Mesothelial cell of epicardium (in vitro differentiated cells): ENCODE measurements at places on chromosomes 2 and 18.

DNA sequence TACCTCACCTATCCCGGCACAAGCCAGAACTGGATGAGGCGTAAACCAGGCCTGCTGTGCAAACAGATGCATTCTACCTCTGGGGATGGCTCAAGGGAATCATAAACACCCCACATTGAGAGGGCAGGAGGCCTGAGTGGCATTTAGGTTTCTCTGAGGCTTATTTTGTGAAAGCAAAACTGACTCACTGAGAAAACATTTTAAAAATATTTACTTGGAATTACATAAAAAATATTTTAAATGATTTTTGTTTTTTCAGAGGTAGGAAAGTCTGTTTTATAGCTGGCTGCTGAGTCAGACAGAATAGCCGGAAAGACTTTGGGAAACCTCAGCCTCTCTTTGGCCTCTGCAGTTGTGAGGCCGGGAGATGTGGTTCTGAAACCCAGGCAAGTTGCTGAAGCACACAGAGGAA is 244.1 kb downstream of the NCKAP5 start:
- no peak for DNase-seq

DNA sequence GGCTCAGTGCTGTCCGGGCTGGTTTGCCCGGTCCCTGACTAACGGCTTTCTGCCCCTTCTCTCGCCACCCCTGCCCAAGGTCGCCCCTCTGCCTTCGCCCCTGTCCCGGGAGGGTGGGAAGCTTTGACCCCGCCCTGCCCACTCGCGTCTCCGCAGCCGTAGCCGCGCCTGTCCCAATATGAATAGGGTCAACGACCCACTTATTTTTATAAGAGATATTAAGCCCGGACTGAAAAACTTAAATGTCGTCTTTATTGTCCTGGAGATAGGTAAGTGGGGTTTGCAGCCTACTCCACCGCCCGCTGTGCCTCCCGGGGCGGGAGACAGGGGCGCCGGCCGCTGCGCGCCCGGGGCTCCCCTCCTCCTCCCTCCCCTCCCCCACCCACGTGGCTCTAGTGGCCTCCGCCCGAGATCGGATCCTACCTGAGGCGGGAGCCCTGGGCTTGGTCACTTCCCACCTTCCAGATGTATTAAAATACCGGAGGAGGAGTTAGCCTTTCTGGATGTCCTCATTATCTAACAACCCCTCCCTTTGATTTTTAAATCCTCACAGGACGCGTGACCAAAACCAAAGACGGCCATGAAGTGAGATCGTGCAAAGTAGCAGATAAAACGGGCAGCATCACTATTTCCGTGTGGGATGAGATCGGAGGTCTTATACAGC is 633 bp downstream of the NABP1 start:
- DNase-seq, result no peak

- no peak for DNase-seq
Observed at GRCh38 chr2:47639467-47639866, 143.5 kb upstream of the MSH6 start.

DNA sequence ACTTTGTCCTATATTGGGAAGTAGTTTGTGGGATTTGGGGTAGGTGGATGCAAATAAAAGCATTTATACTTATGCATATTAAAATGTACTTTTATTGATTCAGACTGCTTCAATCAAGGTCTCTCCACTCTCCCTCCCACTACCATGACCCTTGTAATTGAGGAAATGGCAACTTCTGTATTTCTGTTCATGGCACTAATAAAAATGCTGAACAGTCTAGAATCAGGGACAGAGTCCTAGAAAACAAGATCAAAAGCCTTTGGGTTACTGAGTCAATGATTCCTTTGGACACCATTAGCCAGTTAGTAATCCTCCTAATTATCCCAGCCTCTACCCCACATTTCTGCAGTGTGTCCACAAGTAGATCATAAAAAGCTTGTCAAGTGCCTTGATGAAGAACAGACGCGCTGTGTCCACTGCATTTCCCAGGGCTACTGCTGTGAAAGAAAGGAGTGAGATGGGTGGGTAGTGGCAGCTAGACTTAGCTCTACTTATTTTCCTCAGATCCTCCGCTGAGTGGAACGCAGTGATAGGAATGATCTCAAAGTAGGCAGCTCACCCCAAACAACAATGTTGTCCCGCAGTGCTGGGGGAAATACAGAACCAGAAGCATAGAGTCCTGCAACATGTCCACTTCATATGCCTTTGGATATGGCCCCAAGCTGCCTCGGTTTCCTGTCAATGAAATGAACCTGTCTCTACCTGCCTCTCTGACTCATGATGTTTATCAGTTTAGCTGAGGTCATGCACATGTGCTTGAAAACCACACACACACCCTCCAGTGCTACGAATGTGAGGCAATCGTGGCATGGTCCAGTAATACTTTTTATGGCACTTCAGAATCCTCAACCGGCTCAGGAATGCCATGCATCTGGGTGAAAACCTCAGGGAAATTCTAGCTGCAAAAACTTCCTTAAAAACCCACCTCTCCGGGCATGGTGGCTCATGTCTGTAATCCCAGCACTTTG is 115.5 kb downstream of the COL6A3 start:
- no peak for DNase-seq

DNA sequence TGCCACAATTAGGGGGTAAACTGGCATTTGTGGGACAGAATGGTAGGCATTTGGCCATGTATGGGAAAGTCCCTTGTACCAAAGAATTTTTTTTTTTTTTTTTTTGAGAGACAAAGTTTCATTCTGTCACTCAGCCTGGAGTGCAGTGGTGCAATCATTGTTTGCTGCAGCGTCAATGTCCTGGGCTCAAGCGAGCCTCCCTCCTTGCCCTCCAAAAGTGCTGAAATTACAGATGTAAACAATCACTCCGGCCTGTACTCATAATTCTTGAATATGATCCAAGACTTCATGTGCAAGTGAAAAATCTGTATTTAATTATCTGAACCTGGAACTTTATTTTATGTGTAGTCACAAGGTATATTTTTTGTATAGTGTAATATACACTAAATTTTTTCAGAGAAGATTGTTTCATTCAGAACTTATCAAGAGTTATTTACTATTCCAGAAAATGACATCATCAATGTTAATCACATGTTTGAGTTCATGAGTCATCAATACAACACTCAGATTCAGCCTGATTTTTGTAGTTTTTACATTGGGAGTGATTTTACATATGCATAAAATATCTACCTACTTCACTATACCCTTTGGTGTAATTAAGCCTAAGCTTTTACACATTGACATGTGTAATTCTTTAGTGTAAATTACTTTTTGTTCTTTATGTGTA is 138.7 kb upstream of the L3MBTL4 start:
- no peak for DNase-seq

- no peak for DNase-seq
Observed at GRCh38 chr2:176553685-176554100, 284.5 kb downstream of the MTX2 start.

DNA sequence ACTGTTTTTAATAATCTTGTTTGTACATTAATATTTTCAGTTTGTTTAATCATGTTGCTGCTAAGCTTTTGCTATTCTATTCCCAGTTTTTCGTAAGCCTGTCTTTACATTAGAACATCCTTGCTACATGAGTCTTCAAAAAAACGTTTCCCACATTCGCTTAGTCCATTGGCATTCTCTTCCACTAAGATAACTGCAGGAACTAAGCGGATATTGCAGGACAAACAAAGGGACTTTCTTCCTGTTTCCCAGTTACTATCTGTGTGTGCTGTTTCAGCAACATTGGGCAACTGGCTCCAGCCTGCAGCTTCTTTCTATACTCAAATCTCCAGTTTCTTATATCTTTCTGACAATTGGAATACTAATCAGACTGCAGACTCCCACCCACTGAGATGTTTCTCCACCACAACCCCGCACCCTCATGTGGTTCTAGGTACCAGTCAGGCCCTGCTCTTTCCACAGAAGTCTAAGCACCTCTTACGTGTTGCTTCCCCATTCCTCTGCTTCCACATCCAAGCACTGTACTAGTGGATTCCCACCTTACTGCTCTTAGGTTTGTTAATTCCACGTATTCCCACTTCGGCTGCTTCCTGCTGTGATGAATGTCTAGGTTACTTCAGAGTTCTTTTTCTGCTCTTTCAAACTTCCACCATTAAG is 420.3 kb downstream of the LRRTM4 start:
- no peak for DNase-seq

DNA sequence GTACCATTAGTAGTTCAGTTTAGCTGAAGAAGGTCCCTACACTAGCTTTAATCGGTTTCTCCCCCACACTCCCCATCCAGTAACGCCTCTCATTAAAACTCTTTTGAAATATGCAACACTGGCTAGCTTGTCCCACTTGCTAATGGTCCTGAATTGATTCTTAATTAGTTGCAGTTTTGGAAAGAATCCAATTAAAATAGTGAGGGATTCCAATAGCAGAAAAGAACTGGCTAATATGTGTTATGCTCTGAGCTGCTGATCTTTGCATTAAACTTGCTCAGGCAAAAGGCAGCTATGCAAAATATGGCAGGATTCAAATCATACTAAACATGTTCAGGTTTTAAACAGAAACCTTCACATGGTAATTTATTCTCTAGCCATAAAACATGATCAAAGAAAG is 252.5 kb upstream of the HNRNPA3 start:
- DNase-seq, result no peak

DNA sequence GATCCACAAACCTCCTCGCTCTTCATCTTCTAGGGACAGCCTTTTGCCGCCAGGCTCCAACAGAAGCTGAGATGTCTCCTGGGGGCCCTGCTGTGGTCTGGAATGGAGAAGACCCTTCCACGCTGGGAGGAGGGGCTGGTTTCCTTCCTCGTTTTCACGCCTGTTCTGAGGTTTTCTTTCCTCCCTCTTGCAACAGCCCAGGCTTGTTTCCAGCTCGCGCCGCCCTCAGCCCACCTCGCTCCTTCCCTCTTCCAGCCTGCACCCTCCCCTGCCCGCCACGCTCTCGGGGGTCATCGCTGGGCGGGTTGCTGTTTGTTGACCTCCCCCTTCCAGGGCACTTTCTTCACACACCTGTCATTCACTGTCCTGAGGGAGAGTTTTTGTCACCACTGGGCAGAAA is 55.4 kb downstream of the VAPA start:
- DNase-seq, result no peak

DNA sequence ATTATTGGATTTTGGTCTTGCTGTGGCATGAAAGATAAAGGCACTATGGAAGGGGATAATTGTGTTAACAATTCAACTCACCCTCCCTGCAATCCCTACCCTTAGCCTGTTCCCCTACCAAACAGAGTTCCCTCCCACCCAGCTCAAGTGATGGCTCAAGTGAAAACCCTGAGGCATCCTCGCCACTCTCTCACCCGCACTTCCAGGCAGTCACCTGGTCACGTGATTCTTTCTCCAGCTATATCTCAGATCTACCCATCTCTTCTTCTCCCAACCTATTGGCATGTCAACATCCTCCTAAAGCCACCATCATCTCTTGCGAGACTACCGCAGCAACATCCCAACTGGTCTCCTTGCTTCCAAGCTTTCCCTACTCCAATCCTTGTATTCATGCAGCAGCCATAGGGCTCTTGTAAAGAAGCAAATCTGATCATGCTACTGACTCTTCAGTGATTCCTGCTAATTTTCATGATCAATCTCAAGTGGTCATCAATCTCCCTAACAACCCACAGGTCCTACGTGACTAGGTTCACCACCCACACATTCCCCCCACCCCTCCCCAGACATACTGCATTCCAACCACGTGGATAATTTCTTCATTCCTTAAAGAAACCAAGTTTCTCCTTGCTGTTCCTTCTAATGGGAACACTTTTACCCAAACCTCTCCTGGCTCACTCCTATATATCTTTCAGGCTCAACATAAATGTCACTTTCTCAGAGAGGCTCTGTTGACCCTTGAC is 66.7 kb downstream of the MBD2 start:
- DNase-seq, result no peak

DNA sequence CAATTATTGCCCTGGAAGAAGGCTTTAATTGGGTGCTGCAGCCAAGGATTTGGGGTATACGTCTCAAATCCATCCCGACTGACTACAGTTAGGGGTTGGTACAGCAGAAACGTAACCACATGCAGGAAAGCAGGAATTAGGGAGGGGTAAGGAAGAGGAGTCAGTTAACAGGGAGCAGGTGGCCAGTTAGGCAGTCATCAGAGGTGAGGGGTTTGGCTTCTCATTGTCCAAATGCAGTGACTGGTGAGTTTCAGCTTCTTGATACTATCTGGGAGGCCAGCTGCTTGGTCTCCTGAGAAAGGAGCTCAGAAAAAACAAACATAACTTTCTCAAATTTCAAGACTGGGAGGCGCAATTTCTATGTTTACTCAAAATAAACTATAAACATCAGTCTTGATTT is 38.8 kb upstream of the UBE2F start:
- no peak for DNase-seq

GRCh38 chr2:7016148-7016547 is 98.9 kb downstream of the RNF144A start:
- no peak for DNase-seq

DNA sequence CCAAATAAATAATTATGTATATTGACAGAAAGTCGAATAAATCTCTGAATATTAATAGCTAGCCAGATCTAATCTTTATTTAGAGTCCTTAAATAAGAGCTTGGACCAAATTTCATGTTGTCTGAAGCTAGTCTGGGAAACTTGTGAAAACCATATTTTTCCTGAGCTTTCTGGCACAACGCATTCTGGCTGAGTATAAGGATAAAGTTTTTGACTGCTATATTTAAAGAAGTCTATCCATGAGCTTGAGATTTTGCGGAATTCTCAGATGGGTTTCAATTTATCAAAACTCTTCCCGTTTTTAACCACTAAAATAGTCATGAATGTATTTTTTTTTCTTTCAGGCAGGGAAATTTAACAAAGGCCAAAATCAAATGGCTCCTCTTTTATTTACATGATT is 23.8 kb downstream of the FAP start:
- no peak for DNase-seq
